Activated gamma-delta T cell treated with Interleukin-2 at 50 U/mL for 16 hours (primary cell): ENCODE measurements at places on chromosomes 12 and 14.

GRCh38 chr14:103104654-103105452 lies 10.3 kb downstream of the EXOC3L4 start:
- peak; percentile 70 for DNase-seq

- DNase-seq = no peak
These were observed 4.5 kb downstream of the KRT77 start for GRCh38 chr12:52698651-52699340.

DNA sequence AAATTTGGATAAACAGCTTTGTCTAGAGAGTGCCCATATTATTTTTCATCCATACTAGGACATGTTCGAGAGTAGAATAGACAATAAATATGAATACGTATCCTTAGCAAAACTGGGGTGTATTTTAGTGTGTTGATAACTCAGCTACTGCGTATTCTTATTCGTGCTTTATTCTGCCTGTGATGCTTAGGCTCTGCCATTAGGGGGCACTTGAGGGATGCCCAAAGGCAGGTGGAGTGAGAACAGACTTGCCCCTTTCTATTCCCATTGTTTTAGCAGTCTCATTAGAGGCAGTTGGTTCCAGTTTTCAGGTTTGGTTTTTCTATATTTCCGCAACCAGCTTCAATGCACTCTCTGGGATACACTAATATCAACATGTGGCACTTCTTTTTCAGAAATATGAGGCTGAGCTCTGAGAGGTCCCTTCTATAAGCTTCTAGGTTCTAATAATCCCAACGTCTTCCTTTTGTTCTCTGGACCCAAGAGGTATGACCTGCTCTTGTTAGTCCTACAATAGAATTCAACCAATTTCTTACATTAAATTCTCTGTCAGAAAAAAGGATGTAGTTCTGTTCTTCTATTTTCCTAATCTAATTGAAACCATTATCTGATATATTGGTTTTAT lies 985.7 kb upstream of the FBXO33 start:
- no peak for DNase-seq

- DNase-seq = no peak
These were observed 39.4 kb downstream of the STAB2 start for GRCh38 chr12:103626498-103626897.

DNA sequence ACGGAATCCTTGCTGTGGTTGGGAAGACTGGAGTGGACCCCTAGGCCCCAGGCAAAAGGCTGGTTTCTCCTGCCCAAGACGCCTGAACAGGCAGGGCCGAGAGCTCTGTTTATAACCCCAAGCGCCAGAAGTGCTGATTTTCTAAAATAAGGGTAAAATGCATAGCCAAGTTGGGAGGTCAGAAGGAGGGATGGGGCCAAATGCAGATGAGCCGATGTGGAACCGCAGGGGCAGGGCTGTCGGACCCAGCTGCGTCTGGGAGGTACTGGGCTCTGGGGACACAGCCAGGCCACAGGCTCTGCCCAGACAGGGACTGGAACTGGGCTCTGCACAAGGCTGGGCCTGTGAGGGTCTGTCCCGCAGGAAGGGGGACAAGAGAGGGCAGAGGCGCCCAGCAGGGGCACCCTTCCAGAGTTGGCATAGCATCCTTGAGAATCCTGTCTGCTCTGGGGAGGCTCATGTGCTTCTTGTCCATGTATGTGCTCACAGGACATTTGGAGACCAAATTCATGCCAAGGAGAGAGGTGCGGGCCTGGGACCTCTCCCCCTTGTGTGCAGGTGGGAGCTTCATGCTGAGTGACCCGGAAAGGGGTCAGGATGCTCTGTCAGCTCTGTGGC lies 49.1 kb downstream of the JAG2 start:
- no peak for DNase-seq

- DNase-seq = no peak
These were observed 7.1 kb downstream of the RAPGEF3 start for GRCh38 chr12:47751561-47751960.

- no peak for DNase-seq
These were observed 9.2 kb downstream of the HEBP1 start for GRCh38 chr12:12990700-12991468.

DNA sequence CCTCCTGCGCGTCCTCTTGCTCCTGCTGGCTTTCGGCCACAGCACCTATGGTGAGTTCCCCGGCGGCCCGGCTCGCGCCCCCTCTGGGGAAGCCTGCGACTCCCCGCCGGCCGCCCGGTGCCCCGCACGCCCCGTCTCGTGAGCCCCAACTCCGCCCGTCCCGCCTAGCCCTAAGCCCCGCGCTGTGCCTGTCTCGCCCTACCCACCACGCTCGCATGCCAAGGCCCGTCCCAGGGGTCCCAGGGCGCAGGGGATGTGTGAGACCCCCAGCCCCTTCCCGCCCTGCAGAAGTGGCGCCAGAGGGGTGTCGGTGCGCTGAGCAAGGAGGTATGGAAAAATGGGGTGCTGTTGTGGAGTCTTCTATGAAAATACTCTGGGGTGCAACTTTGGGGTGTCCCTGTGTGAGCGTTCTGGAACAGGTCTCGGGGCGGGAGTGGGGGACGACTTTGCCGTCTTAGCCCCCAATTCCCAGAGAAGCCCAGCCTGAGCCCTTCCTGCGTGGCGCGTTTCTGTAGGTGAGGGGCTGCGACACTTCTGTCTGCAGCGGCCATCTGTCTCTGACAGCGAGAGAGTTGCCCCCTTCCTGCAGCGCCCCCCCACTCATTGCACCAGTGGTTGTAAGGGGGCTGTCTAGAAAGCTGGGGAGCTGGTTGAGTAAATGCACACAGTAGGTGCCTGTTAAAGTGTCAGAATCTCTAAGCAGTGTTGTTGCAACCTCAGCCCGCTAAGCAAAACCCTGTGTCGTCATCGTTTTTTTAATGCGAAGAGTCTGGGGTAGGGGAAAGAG lies 587 bp downstream of the DLK1 start:
- DNase-seq = no peak

DNA sequence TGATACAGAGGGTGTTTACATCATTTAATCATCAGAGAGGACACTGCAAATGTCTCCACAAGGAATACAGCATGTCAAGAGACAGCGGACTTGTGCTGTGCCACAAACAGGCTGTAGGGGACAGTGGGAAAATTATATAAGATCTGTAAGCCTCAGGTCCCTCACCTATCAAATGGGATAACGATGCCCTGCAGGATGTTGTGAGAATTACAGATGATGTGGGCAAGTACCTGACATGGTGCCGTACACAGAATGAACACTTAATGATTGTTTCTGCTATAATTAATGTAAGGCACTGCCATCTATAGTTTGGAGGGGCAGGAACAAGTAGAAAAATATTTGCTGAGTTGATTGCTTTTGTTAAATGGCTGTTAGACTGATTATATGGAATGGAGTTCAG lies 81.9 kb upstream of the GTF2A1 start:
- DNase-seq = no peak

- DNase-seq = no peak
These were observed 26.8 kb downstream of the KLRK1 start for GRCh38 chr12:10362828-10363657.

GRCh38 chr14:36580141-36580855 lies 2.1 kb downstream of the NKX2-8 start:
- DNase-seq = no peak
